ENCODE measurements at places on chromosomes 7 and 10.
A peak's percentile ranks its signal among the peaks of the same experiment; 100 is the strongest.

DNA sequence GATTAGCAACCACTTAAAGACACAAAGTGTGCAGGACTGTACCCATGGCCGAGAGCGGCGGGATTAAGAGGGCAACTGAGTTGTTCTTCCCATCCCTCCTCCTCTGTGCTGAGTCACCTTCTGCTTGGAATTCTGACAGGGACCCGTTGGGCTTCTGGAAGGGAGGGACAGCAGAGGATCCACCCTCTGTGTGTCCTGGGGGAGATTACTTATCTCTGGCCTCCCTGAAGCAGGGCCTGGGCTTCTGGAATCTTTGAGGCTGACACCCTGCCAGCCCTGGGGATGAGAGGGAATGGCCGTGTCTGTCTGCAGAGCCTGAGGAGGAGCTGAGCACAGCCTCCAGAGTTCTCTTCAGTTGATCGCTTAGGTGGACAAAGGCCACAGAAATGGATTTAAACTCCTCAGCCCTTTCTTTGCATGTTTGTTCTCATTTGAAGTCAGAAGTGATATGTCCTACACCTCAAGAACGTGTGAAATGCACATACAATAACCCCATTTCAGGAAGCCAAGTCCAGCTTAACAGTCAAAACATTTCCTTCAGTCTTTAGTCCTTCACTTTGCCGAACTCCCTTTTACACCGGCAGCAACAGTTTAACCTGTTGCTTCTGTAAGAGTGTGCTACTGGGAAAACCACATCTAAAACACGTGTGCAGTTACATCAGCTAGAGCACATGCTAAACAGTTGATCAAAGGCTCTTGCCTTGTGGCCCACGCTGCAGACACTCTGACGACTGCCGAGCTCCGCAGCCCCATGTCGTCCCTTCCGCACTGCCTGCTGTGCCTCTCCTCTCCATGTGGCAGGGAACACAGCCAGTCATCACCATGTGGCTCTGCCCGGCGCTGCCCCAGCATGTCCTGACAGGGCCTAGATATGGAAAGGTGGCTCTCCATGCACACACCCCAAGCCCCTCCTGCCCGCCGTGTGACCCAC is 55.7 kb downstream of the IKZF1 start:
- DNase-seq: no peak

- DNase-seq: peak; percentile 73
Observed at GRCh38 chr10:10794791-10795191, 222.9 kb upstream of the CELF2 start.

DNA sequence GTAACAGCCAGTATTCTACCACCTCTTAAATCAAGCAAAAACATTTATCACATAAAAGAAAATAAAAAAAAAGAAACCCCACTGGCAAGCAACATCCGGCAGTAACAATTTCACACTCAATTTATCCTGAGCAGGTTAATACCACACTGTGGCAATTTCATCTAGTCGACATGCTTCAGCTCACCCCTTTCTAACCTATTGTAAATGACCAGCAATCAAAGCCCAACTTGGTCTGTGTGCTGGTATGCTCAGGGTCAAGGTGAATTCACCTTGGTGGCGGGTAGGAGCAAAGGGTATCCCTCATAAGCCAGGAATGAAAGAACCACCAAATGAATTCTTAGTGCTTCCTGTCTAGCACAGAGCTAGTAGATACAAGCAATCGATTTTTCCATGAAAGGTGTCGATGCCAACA is 109.1 kb upstream of the AFAP1L2 start:
- DNase-seq: no peak

DNA sequence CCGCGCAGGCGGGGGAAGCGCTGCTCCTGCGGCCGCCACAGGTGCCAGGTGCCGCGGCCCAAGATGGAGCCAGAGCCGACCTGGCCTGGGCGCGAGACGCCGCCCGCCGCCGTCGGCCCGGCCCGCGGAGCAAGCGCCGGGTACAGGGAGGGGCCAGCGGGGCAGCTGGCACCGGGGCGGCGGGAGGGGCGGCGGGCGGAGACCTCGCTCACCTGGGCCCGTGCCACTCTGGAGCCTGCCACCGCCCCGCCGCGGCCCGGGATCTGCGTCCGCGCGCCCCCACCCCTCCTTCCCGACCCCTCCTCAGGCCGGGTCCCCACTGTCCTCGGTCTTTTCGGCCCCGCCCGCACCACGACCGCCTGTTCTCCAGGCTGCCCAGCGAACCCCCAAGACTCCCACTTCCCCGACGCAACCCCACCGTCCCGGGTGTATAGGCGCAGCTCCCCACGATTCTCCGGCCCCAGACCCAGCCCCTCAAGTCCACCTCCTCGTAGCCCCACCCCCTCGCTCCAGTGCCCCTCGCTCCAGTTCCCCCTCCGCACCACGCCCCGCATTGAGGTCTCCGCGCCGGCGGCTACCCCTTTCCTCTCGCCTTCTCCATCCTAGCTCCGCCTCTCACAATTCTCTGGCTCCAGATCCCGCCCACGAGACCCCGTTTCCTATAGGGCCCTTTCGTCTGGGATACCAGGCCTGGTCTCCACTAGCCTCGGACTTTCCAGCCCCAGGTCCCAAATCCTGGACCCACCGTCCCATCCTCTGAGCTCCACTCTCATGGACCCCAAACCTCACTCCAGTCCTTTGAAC is at the start of gene GPRIN2:
Gene GPRIN2, minus strand, starts transcription at position 144 of the 804 bp plus-strand sequence. CDS start 5,922 bp downstream, outside the sequence.
- no peak for DNase-seq

DNA sequence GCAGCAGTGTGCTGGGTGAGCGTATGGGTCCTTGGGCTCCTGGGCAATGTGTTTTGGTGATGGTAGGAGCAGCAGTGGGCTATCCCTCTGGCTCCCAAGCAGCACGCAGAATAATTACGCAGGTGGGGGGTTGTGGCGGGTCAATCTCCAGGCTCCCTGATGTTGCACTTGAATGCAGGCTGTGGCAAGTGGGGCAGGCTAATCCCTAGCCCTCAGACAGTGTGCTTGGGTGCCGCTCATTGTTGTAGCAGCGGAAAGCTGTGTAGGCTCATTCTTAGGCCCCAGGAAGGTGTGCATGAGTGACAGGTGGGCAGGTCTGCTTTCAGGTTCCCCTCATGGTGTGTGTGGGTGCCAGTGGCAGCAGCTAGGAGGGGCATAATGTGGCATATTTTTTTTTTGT is 44.1 kb downstream of the LOXL4 start:
- DNase-seq: no peak

DNA sequence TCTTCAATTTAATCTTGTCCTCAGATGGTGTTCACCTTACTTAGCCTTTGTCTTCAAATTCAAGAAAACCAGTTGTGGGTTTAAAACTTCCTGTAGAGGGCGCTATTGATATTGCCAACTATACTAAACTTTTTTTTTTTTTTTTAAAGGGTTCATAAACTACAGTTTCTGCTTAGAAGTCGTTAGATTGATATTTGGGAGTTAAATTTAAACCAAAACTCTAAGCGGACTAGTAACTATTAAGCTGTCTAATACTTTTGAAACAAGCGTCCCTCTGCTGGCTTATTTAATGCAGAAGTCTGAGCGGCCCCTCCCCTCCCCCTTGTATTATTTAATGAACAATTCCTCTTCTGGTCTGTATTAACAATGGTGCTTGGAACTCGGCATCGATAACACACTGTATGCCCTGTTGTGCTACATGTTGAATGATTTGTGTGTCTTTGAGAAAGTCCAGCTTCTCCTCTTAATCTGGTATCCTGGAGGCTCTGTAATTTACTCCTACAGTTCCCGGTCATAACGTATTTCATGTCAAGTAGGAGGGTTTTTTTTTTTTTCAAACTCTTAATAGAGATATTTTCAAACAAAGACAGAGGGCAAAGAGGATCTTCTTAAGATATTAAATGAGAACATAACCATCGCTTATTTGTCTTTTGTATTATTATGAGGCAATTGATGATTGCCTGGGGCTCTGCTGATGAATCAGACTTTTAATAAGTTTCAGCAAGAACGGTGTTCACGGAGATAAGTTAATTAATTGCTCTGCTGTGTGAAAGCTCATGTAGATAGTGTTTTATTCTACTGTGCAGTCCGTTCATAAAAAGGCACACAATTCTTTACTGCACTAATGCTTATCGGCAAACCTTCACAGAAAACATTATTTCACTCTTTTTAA is 22.6 kb upstream of the CREB5 start:
- peak; percentile 41 for DNase-seq

- no peak for DNase-seq
Observed at GRCh38 chr7:158277219-158278141, 310.1 kb downstream of the PTPRN2 start.

DNA sequence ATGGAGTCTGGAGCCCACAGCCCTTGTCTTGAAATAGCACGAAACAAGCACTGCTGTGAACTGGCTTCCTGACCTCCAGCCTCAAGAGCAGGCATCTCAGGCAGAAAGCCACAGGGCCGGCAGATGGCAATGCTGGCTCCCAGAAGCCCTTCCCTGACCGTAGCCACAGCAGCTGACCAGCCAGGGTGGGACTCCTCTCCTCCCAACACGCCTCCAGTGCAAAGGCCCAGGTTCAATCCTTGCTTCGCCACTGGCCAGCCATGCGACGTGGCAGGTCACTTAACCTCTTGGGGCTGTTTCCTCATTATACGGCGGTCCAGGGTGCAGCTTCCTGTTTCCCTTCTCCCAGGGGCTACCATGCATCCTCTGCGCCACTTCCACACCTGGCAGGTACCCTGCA is 12.8 kb downstream of the PRKAG2 start:
- DNase-seq: no peak

GRCh38 chr10:116444527-116445142 is 17.0 kb downstream of the PNLIPRP3 start:
- DNase-seq: no peak

DNA sequence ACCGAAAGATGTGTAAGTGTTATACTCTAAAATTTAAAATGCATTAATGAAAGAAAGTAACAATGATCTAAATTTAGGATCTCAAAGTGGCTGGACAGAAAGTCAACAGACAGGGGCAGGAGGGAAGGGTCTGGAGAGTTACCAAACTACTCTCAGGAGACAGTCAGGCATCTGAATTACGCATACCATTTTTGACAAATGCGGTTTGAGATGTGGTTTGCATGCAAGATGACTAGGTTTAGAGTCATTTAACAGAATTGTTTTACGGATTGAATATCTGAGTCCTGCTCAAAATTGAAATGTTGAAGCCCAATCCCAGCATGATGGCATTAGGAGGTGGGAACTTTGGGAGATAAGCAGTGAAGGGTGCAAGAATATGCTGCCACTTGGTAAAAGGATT is 314.1 kb downstream of the WDR11 start:
- DNase-seq: no peak

GRCh38 chr10:4837551-4837950 is 11.5 kb downstream of the AKR1E2 start:
- no peak for DNase-seq

DNA sequence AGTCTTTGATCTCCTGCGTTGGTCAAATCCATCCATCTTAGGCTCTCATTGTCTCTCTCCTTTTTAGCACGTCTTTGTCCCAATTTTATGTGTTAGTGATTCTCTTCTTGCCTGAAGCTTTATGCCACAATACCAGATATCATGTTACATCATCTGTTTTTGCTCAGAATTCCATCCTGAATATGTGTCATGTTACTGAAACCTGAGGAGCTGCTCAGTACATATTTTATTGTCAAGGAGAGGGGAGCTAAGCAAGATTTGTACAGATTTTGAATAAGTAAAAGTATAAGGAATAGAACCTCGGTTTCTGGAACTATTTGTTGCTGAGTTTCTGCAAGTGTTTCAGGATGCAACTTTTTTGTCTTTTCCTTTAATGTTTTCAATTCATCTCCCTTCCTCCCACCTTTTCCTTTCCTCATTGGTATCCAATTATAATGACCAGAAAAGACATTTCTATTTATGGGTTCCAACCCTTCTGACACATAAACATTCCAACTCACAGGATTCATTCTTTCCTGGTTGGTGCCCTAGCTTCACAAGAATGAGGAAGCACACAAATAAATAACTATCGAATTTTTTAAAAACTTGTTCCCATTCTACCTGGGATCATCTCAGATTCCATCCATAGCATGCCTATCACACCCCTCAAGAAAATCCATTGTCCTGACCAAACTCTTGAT is 291.8 kb downstream of the CRPPA start:
- DNase-seq: peak; percentile 62

DNA sequence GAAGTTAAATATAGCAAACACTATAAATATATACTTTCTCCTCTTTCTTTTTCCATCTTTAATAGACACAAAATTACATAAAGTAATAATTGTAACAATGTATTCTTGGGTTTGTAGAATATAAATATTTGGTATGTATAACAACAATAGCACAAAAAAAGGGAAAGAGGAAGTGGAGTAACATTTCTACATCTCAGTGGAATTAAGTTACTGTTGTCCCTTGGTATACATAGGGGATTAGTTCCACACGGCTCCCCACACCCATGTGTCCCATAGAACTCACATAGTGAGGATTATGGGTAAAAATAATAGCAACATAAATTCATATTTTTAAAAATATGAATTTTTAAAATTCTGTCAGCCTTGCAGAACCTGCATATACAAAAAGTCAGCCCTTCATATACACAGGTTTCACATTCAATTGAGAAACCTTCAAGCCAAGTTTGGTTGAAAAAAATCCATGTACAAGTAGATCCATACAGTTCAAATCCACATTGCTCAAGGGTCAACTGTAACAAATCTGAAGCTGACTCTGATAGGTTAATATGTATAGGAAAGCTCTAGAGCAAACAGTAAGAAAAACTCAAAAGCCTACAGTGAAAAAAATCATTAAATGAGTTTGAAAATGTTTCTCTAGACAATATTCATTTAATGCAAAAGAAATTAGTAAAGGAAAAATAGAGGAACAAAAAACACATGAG is 92.4 kb downstream of the HYCC1 start:
- no peak for DNase-seq

DNA sequence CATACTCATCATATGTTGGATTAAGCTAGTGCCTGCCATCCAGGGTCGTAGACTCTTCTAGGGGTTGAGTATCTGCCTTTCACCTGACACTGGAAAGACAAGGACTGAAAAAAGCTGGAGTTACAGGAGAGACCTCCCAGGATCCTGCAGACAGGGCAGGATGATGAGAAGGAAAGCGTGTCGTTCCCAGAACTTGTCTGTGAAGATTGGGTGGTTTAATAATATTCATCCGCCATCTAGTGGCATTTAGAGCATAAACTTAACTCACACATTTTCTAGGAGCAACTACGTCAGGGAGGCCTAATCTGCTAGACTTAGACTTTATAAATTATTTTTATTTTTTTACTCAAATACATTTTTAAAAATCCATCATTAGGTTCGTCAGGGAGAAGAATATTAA is 59.6 kb downstream of the ADRB1 start:
- peak; percentile 20 for DNase-seq

DNA sequence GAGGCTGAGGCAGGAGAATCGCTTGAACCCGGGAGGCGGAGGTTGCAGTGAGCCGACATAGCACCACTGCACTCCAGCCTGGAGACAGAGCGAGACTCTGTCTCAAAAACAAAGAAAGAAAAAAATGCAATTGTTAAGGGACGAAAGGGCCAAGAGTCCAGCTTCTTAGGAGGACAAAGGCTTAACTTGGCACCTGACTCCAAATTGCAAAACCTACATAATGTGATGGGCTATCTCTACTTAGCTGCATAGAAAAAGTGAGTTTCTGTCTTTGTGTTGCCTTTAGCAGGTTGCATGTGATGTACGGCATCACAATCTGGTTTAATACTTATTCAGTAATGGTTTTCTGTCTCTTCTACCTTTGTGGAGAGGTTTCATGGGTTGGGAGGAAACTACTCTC is 8.6 kb upstream of the MYO1G start:
- DNase-seq: no peak

- DNase-seq: no peak
Observed at GRCh38 chr10:131676800-131677421, 223.9 kb upstream of the PPP2R2D start.
